ENCODE measurements at places on chromosomes 4 and X.

DNA sequence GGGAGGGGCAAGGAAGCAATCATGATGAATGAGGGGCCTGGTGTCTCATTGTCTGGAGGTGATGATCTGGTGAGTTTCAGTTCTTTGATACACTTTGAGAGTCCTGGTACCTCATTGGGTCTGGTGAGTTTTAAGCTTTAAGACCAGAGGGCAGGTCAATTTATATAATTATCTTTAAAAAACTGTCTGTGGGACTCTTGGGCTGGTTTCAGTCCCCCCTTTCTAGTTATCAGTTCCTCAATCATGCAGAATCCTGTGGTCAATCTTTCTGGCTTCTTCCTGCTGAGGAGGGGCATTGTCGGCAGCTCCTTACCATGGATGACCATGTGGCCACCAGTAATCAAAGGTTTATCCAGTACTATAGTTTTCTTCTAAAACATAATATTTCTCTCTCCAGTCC is 789.1 kb downstream of the PCDH18 start:
- no peak for ATAC-seq

- no peak for ATAC-seq
Measured at GRCh38 chrX:132059973-132060540, 37.0 kb downstream of the STK26 start.

- ATAC-seq = no peak
Measured at GRCh38 chr4:31442236-31442635, 722.1 kb downstream of the PCDH7 start.

GRCh38 chr4:163588532-163588931 is 94.0 kb downstream of the TMA16 start:
- ATAC-seq = no peak

DNA sequence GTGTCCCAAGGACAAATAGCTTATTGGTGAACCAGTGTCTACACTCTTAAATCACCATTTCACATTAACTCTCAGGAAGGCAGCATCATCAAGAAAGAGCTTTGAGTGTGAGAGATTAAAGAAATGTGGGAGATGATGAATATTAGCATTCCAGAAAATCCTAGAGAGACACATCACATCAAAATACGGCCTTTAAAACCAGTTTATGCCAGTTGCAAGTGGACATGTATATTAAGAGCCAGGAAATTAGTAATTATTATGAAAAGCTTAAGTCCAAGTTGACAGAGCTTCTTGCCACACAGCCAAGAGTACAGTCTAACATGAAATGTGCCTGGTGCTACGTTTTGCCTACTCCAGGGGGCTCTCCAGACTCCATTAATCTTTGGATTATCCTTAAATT is 503.0 kb upstream of the BOD1L1 start:
- no peak for ATAC-seq

DNA sequence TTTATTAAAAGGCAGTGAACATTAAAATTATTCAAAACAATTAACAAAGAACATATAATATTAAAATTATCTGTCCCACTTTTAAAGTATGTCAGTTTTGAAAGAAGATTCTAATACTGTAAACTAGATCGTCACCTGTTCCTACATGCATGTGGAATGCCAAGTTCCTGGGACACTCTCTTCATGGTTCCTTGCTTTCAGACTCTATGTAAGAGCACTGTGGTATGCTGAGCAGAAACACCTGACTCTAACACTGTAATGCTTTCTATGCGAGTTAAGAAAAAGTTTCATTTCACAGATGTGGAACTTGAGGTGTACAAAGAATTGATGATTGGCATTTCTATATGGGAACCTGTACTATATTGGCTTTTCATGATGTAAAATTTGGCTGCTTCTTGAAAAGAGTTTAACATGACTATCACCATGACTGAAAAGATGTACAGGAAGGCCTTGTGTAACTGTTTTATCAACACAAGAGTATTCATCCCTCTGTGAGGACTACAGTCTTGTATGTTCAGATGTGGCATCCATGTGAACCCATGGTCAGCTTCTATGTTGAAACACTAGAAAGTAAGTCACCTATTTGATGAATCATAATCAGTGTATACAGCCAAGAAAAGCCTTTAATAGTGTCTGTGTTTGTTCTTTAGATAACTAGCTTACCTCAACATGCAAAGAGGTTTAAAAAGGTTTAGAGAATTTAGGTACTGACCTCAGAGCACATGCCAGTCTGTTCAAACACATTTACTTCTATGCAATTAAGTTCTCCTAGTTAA is 354.5 kb downstream of the ARHGAP24 start:
- ATAC-seq = peak; percentile 55

DNA sequence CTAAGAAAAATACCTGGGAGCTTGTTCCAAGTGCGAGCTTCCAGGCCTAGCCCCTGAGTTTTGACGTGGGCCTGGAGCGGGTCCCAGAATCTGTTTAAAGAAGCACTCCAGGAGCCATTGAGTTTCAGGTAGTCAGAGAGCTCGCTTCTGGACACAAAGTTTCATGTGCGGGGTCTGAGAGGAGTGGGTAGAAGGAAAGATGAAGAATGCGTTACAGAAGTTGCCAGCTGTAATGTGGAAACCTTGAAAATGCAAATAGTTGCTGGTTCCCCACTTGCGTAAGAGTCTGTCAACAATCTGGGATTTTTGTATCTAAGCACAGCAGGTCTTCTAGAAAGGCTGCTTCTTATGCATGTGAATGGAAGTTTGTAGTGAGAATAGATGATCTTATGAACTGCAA is 77.5 kb upstream of the CLCN4 start:
- no peak for ATAC-seq

DNA sequence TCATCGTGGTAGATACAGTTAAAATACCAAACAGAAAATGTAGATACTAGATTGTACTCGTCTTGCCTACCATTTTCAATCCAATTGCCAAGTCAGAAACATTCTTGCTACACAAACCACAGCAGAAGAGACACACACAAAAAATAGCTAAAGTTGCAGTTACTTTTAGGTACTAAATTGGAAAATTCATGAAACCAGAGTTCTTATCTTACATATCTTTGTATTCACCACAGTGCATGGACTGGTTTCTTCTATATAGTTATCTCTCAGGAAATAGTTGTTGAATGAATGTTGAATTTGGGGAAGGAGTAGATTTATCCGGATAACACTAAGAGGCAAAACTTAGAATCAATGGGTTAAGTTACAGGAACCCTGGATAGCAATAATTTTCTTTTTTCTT is 14.2 kb downstream of the COL4A5 start:
- ATAC-seq = no peak

DNA sequence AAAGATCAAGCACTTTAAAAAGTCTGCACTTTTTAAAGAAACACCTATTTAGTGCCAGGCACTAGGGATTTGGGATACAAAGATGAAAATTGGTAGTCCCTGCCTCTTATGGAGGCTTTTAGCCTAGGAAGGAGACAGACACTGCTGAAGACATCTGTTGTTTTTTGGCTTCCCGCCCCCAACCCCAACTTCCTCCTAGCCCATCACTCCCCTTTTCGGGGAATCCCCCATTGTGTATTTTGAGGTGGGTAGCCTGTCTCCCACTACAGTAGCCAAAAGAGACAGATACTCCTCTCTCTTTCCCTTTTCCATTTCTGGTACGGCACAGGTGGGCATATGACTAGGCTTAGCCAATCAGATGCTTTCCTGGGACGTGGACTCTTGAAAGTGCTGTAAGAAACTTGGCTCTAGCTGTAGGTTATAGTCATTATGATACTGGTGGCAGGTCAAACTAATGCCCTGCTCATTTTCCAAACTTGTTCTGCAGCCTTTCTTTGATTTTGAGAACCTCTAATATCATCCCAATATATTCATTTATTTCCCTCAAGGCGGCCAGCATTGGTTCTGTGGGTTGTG is 194.6 kb upstream of the RBPJ start:
- no peak for ATAC-seq

- ATAC-seq = no peak
Measured at GRCh38 chr4:41396869-41397268, 140.1 kb downstream of the UCHL1 start.

- ATAC-seq = no peak
Measured at GRCh38 chrX:150157291-150157690, 205.8 kb upstream of the MAMLD1 start.

DNA sequence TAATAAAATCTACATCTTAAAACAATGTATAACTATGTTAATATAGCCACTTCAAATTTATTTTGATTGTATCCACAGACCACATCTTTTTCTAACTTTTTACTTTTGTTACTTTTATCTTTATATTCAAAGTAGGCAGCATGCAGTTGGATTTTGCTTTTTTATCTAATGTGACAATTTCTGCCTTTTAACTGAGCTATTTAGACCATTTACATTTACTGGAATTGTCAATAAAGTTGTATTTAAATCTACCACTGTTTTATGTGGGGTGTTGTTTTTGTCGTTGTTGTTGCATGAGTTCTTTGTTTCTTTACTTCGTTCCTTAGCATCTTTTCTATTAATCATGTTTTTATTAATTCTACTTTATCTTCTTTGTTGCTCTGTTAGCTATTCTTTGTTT is 42.0 kb downstream of the NEUROG2 start:
- ATAC-seq = no peak

DNA sequence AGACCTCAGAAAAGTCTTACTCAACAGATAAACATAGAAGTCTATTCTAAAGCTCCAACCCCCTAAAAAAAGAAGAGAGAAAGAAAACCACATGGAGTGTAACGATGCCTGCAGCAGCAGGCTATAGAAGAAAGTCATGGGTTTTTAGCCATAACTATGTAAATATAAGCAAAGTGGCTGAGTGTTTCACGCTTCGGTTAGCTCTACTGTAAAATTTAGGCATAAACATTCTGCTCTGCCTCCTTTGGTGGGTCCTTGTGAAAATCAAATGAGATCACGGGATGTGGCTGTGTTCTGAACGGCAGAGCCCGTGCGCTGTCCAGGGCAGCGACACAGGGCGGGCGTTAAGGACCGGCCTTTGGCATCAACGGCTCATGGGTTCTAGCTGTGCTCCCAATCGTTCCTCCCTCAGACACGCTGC is 78.4 kb downstream of the IRF2 start:
- ATAC-seq = peak; percentile 20

DNA sequence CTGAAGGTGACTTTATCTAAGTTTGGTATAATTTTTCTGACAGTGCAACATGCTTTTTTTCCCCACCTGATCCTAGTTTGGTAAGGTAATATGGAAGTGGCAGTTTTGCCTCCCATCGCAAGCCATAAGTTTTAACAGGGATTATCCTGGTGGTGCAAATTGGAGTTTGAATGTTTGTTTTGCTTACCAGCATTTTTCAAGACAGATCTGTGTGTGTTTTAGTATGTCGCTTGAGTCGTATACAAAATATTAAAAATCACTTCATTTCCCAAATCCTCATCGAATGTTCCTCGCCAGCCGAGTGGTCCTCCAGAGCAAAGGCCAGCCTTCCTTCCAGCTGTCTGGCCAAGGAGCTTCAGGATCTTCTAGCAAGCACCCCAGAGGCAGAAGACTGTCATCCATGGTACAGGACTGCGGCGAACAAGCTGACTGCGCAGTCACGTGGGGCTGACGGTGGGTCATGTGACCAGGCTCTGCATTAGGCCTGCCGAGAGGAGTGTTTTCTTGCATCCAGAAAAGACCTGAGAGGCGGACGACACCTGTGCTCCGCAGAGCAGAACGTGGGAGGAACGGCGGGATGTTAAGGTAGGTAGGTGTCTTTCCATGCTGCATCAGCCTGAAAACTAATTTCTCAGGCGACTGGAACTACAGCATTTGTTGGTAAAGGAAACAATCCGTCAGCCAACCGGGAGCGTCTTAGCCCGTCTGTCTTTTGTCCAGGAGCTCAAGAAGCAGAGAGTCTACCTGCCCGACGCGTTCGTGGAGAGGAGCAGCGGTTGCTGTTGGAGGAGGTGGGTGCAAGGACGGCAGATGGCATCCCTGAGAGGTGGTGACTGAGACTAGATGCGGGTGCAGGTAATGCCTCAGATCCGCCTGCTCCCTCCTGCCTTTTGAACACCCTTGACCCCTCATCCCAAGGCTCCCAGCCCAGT is at the start of gene GPRASP3:
GPRASP3 (plus strand) TSS at position 507 of the 932 bp plus-strand sequence. CDS start 28,253 bp downstream, outside the sequence.
- ATAC-seq = peak; percentile 92

GRCh38 chr4:77911091-77911490 is 48.5 kb downstream of the MRPL1 start:
- ATAC-seq = no peak

- no peak for ATAC-seq
Measured at GRCh38 chr4:142150483-142150882, 514.1 kb downstream of the IL15 start.

- no peak for ATAC-seq
Measured at GRCh38 chrX:107849747-107850421, 24.2 kb downstream of the MID2 start.

- peak; percentile 75 for ATAC-seq
Measured at GRCh38 chr4:56757261-56757746, 64.2 kb downstream of the SPINK2 start.

- ATAC-seq = no peak
Measured at GRCh38 chr4:183674153-183674552, 15.1 kb downstream of the TRAPPC11 start.

GRCh38 chrX:45164995-45165394 is 35.7 kb downstream of the DIPK2B start:
- no peak for ATAC-seq

- ATAC-seq = no peak
Measured at GRCh38 chr4:123449362-123449761, 52.8 kb downstream of the SPRY1 start.

- no peak for ATAC-seq
Measured at GRCh38 chr4:130393642-130394041, 1297.7 kb downstream of the C4orf33 start.

- peak; percentile 28 for ATAC-seq
Measured at GRCh38 chr4:41538887-41539498, 1.0 kb downstream of the LIMCH1 start.

- peak; percentile 69 for ATAC-seq
Measured at GRCh38 chr4:98661371-98662054, 3.1 kb upstream of the TSPAN5 start.

GRCh38 chr4:53885668-53886067 is 178.7 kb downstream of the CHIC2 start:
- ATAC-seq = no peak

GRCh38 chrX:28177202-28177601 is 196.0 kb upstream of the DCAF8L1 start:
- no peak for ATAC-seq

DNA sequence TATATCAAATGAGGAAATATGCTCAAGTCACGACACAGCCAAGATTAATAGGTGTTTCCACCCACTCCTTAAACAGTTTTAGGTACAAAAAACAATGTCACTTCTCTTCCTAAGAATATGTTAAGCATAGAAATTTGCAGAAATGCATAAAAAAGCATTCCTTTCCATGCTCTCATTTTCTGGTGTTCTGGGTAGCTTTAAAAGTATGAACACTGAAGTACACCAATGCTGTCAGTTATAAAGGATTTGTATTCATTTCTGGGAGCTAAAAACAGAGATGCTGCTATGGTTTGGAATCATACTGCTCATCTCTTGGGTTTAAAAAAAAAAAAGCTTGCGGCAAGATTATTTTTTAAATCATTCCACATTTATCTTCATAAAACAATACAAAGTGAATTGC is 20.8 kb downstream of the SH3RF1 start:
- ATAC-seq = no peak

Data from esophagus mucosa (tissue), 1 donor.